K562 (cell line): ENCODE measurements at places on chromosomes 12 and 14. TPM values are rescaled to one million over a fixed set of nuclear protein-coding genes. Genes with fewer than 3 reads are reported as not detected.

DNA sequence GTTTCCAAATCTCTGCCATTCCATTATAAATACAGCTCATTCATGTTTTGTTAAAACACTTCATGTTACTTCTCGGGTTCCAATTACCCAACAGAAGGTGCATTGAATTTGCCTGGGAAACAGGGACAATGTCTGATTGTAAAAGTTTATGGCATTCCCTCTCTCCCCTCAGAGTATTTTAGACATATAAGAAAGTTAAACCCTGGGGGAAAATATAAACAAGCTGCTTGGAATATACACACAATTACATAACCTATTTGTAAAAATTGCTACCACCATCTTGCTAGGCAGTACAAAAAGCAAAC, 60.0 kb downstream of the BTG1 start:
- DNase-seq = no peak

DNA sequence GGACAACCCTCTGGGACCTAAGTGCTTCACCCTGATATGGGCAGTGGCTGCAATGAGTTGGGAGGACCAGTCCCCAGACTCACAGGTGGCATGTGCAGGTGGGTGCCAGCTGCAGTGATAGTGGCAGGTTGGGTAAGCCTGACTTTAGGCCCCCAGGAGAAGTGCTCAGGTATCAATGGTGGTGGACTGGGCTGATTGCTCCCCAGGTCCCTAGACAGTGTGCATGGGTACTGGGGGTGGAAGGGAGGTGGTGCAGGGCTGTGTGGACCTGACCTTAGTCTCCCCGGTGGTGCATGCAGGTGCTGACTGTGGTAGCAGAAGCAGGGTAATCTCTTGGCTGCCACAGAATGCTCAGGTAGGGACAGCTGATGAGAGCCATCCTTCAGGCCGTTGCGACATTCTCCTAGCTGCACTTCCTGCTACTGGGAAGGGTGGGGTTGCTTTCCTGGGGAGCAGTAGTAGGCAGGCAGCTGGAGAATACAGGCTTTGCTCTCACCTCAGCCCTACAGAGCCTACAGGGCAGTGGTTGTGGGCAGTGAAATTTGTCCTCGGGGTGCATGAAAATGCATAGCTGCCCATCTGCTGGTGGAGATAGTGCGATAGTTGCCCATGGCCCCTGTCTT, 33.3 kb upstream of the CCND2 start:
- DNase-seq = no peak

- DNase-seq = no peak
These were observed 13.7 kb downstream of the RNF41 start for GRCh38 chr12:56208006-56208405.

GRCh38 chr12:41287500-41288141, 99.5 kb downstream of the PDZRN4 start:
- DNase-seq = no peak

DNA sequence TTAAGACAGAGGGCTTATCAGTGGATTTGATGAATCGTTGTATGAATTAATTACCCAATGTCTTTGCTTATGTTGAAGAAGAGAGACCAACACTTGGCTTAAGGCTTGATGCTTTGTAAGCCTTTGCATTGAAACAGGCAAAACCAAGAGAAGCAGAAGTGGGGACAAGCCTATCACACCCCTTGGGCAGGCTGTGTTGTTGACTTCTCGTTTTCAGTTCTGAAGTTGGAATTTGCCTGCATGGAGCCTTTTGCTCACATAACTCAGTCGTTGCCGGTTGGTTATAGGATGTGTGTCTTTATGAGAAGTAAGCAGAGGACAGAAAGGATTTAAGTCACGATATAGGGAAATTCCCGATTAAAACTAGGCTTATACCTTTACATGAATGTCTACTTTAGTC, 94.7 kb downstream of the CCDC92 start:
- no peak for DNase-seq

GRCh38 chr12:44904321-44904720, 28.2 kb upstream of the NELL2 start:
- no peak for DNase-seq

FOXG1 gene
- 3.0 and 3.7 TPM in 2 replicates for total RNA-seq

SLC38A4 gene
- 0.09 and 0.16 TPM in 2 replicates for total RNA-seq

PIP4K2C gene
- 28.8 and 29.3 TPM in 2 replicates for total RNA-seq

KLRC2 gene
- not detected in 2 replicates for total RNA-seq

TSHR gene
- total RNA-seq = not detected in 2 replicates
